ENCODE measurements at places on chromosomes 1 and 21. TPM values are rescaled to one million over a fixed set of nuclear protein-coding genes. Genes with fewer than 3 reads are reported as not detected.

TBX15 gene
- 0.02 TPM for polyA plus RNA-seq

FCN3 gene
- polyA plus RNA-seq: 2.6 TPM

ADORA3 gene
- polyA plus RNA-seq: 0.94 TPM

TRAF3IP3 gene
- 2.9 TPM for polyA plus RNA-seq

CFAP45 gene
- 0.61 TPM for polyA plus RNA-seq

NAV1 gene
- 3.9 TPM for polyA plus RNA-seq

CGN gene
- polyA plus RNA-seq: 13.7 TPM

MAP3K7CL gene
- 4.0 TPM for polyA plus RNA-seq

MATN1 gene
- 0.01 TPM for polyA plus RNA-seq

ZBTB8A gene
- 1.9 TPM for polyA plus RNA-seq

FGR gene
- polyA plus RNA-seq: 3.4 TPM
